ENCODE measurements at places on chromosomes 2 and 18. TPM values are rescaled to one million over a fixed set of nuclear protein-coding genes. Genes with fewer than 3 reads are reported as not detected.

GRCh38 chr2:238651306-238652052 is 196.4 kb upstream of the TWIST2 start:
- no peak overlapping the region for H3K4me3 ChIP-seq
- H3K4me1 ChIP-seq: peaks cover 11% of the 10 kb centered on the region
- H3K27ac ChIP-seq: no peak overlapping the region

RBFA gene
- 94.6 TPM for total RNA-seq

- H3K36me3 ChIP-seq: no peaks in the 10 kb centered on the region
- no peak overlapping the region for H3K27ac ChIP-seq
- no peak for DNase-seq
- no peak overlapping the region for H3K4me3 ChIP-seq
- no peaks in the 10 kb centered on the region for H3K4me1 ChIP-seq
Observed at GRCh38 chr2:43161650-43162510, 64.5 kb downstream of the ZFP36L2 start.

DNA sequence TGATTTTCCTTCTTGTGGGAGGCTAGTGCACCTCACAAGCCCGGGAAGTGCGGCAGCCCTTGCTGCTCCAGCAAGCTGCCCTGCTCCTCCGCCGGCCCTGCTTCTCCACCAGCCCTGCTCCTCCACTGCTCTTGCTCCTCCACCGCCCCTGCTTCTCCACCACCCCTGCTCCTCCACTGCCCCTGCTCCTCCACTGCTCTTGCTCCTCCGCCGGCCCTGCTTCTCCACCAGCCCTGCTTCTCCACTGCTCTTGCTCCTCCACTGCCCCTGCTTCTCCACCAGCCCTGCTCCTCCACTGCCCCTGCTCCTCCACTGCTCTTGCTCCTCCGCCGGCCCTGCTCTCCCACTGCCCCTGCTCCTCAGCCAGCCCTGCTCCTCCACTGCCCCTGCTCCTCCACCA is 95.6 kb downstream of the NDUFA10 start:
- no peak for DNase-seq
- no peak overlapping the region for H3K27ac ChIP-seq
- H3K4me1 ChIP-seq: peaks cover 7% of the 10 kb centered on the region
- H3K4me3 ChIP-seq: no peak overlapping the region
- no peaks in the 10 kb centered on the region for H3K36me3 ChIP-seq
- H3K27me3 ChIP-seq: peaks cover 15% of the 10 kb centered on the region
